NCI-H146 (cell line): ENCODE measurements at places on chromosomes 12 and 14.

GRCh38 chr12:46005151-46005797, 14.9 kb upstream of the SCAF11 start:
- DNase-seq, result no peak

GRCh38 chr12:127012109-127012508, 1254.9 kb upstream of the TMEM132C start:
- no peak for DNase-seq

GRCh38 chr14:90255871-90256270, 482 bp upstream of the PSMC1 start:
- DNase-seq, result no peak

GRCh38 chr12:56158926-56159461, 835 bp downstream of the MYL6 start:
- peak; percentile 59 for DNase-seq

DNA sequence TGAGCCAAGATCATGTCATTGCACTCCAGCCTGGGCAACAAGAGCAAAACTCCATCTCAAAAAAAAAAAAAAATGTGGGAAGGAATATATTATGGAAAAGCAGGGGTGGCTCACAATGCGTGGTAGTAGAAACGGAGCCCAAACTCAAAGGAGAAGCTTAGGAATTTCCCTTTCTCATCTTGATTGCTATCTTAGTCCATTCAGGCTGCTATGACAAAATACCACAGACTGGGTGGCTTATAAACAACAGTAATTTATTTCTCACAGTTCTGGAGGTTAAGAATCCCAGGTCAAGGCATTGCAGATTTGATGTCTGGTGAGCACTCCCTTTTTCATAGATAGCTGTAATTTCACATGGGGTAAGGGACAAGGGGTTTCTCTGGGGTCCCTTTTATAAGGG, 153.8 kb upstream of the KRR1 start:
- no peak for DNase-seq

GRCh38 chr12:104588047-104588920, 131.5 kb downstream of the CHST11 start:
- no peak for DNase-seq

- DNase-seq, result no peak
Observed at GRCh38 chr12:75868501-75868900, 163.1 kb downstream of the PHLDA1 start.

DNA sequence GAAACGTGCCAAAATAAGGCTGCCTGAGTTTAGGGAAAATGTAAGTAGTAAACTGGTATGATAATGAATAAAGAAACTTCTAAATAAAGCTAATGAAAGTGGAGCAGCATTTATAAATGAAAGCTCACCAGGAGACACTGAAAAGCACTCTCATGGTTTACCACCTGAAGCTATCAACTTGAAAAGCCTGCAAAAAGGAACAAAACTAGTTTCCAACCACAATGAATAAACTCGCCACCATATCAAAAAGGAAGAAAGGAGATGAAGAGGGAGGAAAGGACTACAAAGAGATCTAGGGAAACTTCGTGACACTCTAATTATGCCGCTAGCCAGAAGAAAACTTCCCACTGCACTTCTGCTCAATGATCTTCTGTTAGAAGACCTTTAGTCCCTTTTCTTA, 66.7 kb downstream of the MED13L start:
- no peak for DNase-seq

- peak; percentile 43 for DNase-seq
Observed at GRCh38 chr12:21774358-21775132, at the start of gene KCNJ8. TSS of gene KCNJ8 (minus strand) at chr12:21774706. CDS start at chr12:21773616, 1,090 bp downstream.

DNA sequence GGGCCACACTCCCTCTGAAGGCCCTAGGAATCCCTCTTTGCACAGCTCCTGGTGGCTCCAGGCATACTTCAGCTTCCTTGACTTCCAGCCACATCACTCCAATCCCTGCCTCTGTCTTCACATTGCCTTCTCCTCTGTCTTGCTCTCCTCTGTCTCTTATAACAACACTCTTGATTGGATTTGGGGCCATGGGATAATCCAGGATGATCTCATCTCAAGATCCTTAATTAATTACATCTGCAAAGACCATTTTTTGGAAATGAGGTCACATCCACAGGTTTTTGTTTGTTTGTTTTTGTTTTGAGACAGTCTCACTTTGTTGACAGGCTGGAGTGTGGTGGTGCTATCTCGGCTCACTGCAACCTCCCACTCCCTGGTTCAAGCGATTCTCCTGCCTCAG, 88.7 kb downstream of the TMTC1 start:
- no peak for DNase-seq

DNA sequence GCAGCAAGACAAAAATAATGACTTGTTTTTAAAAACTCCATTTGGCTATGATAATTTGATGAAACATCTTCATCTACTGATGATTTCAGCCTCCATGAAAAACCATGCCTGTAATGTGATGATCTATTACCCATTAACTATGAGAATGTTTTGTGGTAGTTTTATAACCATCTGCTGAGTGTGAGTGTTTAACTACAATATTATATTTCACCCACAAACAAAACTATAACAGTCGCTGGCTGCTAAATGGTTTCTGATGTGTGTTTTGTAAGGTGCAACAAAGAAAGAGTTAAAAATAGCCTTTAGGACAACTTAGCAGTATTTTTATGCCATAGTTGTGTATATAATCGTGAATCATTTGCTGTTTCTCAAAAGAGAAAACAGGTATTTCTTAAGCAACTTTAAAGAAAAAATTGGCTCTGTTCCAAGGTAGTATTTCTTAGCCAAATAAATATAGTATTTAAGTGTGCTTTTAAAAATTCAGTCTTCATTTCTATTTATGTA, 4.9 kb downstream of the PTHLH start:
- DNase-seq, result no peak

GRCh38 chr14:105087963-105088811, 23.0 kb upstream of the GPR132 start:
- DNase-seq, result no peak

- DNase-seq, result no peak
Observed at GRCh38 chr12:84702001-84702400, 210.6 kb downstream of the SLC6A15 start.

DNA sequence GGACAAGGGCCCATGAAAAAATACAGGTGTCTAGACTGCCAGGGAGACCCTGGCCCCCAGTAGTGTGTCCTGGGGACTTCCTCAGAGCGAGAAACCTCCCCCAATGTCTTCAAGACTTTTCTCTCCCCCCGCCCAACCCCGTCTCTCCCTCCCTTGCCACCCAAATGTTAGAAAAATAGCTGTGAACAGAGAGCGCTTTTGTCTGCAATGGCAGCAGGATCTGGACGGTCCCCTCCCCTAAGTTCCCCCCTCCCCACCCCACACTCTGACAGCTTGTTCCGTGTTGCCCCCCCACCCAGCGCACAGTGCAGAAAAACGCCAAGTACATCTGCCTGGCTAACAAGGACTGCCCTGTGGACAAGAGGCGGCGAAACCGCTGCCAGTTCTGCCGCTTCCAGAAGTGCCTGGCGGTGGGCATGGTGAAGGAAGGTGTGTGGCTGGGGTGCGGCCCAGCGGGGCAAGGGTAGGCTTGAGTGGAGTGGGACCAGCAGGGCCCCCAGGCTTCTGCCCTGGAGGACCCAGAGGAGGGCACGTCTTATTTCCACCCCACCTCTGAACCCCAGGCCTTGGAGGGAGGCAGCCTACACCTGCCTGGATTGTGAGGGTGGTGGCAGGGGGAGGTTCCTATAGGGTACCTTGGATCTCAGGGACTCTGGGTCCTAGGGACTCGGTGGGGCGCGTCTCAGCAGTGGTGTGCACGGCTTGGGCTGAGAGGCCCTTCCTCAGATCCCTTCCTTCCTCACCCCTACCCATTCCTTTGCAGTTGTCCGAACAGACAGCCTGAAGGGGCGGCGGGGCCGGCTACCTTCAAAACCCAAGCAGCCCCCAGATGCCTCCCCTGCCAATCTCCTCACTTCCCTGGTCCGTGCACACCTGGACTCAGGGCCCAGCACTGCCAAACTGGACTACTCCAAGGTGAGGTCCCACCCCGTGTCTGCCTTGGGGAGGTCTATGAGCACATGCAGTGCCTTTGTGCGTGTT, 4.8 kb downstream of the NR4A1 start:
- no peak for DNase-seq

DNA sequence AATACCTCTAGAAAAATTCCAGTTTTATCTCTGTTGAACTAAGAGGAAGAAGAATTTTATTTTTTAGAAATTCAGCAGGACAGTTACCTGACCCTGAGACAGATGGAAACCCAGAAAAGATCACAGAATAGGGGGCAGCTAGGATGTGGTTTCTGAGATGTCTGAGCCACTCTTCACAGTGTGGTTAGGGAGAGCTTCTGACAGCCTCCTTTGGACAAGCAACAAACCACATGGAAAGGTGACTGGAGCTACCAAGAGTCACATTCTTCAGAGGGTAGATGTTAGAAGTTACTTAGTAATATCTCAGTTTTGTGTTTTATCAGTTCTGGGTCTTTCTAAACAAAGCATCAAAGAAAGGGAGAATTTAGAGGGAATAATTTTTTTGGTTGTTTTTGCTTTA, 117.3 kb upstream of the NAP1L1 start:
- no peak for DNase-seq

DNA sequence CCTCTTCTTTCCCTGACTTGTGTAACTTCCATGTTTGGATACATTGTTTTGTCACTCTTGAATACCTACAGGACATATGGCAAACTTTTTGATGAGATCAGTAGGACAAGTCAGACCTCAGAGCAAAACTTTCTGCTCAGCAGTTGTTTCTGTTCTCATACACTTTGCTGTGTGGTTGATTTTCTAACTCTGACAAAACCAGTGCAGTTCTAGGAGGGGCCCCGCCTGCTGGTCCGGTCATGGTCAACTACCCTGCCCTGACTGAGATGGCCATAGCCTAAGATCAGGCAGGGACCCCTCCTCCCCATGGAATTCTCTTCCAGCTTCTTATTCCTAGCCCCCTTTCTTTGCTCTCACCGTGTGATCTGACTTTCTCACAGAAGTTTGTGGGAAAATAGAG, 92.8 kb downstream of the OTOGL start:
- DNase-seq, result no peak

GRCh38 chr12:54258201-54258681, 21.7 kb downstream of the CBX5 start:
- DNase-seq, result peak; percentile 9

GRCh38 chr12:121980191-121980891, 41.3 kb upstream of the BCL7A start:
- DNase-seq, result no peak

DNA sequence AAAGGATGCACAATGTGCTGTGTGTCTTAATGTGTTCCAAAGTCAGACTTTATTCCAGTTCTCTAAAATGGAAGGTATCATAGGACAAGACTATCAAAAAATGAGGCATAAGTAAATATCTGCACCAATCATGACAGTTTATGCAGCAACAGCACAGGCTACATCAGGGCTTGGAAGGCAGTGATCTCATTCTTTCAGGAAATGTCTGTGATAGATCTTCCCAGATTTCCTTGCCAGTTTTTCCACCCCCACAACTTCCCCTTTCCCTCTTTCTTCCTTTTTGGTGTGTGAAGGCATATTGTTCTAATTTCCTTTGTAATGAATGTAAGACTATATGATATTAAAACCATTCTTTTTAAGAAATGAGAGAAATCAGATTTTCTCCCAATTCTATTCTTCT, 326.7 kb downstream of the ATP23 start:
- DNase-seq, result no peak

GRCh38 chr14:42470427-42470719, 863.7 kb downstream of the LRFN5 start:
- DNase-seq, result no peak

DNA sequence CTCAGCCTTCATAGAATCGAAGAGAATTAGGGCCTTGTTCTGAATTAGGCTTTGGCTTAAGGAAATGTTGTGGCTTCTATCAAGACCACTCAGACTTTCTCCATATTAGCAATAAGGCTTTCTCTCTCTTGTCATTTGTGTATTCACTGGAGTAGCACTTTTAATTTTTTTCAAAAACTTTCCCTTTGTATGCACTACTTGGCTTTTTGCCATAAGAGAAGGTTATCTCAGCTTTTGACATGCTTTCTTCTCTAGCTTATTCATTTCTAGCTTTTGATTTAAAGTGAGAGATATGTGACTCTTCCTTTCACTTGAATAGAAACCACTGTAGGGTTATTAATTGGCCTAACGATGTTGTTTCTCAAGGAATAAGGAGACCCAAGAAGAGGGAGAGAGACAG, 244.2 kb downstream of the GPHN start:
- no peak for DNase-seq

DNA sequence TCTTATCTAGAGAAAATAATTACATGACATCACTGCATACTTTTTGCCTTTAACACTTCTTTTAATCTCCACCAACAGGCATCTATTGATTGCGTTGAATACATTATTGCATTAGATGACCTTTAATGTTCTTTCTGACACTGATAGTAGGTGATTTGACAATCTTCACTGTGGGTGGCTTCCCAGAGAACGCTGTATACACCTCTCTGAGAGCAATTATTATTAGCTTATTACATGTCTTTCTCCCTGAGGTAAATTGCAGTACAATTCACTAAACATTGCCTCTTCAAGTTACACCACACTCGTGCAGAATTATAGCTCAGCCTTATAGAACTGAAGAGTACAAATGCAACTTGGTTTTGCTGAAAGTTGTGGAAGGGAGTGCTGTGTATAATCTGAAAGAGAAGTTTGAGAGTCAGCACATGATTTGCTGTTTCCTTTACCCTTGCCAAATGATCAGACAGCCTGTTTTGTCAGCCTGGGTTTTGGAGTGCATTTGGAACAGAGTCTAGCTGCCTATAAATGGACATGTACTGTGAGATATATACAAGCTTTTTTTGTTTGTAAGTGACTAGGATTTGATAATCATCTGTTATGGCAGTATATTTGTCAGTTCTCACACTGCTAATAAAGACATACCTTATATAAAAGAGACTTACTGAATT, 369.2 kb downstream of the CCER1 start:
- DNase-seq, result no peak

DNA sequence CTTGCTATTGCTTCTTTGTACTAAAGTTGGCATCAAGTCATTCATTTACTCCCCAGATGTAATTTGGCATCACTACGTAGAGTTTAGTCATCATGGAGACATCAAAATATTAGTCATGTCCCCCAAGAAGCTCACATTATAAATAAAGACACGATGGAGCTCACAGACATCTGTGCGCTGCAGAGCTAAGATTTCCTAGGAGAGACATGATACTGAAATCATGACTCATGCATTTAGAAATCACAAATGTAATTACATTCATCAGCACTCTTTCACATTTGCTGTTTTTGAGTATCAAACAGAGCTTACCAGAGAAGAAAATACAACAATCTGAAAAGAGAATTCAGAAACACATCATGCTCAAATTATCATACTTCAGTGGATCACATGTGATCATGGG, 169.8 kb downstream of the LRIG3 start:
- no peak for DNase-seq

GRCh38 chr14:78152201-78153063, 17.7 kb upstream of the NRXN3 start:
- DNase-seq, result peak; percentile 97
